ENCODE measurements at places on chromosomes 16 and 17.
A peak's percentile ranks its signal among the peaks of the same experiment; 100 is the strongest.

GRCh38 chr17:55576996-55577586 lies 65.8 kb upstream of the SMIM36 start:
- H3K4me1 ChIP-seq: no peaks in the 10 kb centered on the region
- no peak for DNase-seq
- no peaks in the 10 kb centered on the region for H3K36me3 ChIP-seq

DNA sequence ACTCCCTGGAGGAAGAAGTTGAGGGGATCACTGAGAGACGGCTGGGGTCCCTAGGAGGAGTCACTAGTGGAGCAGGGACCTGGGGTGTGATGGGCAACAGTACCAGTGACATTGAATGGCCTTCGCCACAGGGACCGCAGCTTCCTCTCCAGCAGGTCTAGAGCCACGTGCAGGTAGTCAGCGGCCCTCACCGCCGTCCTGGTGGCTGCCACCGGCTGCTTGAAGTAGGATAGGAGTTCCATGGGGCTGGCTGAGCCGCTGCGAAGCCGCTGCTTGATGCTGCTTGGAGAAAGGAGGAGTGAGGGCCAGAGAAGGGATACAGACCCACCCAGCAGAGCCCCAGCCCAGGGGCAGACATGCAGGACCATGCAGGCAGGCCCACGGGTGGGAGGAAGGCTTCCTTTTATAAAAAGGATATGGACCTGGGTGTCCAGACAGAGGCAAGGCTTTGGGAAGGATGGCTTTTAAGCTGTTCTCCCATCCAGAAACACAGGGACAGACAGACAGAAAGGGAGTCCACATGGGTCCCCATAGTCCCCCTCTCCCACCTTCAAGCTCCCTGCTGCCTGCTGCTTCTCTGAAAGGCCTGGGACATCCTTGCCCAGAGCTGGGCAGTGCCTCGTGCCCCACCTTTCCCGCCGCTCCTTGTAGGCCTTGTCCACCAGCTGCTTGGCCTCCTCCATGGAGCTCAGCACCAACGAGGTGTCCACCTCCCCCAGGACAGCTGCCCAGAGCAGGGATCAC lies 827 bp downstream of the MPO start:
- no peak for DNase-seq
- H3K27ac ChIP-seq: no peak overlapping the region
- H3K36me3 ChIP-seq: no peaks in the 10 kb centered on the region

- no peak overlapping the region for H3K4me3 ChIP-seq
- H3K27me3 ChIP-seq: no peaks in the 10 kb centered on the region
- no peak for DNase-seq
- H3K36me3 ChIP-seq: no peaks in the 10 kb centered on the region
- H3K4me1 ChIP-seq: no peaks in the 10 kb centered on the region
- H3K27ac ChIP-seq: no peak overlapping the region
Measured at GRCh38 chr16:13992322-13992721, 72.4 kb downstream of the ERCC4 start.

- no peak for DNase-seq
- peaks cover 3% of the 10 kb centered on the region for H3K4me1 ChIP-seq
- H3K4me3 ChIP-seq: no peak overlapping the region
- no peak overlapping the region for H3K27ac ChIP-seq
- H3K27me3 ChIP-seq: no peaks in the 10 kb centered on the region
Measured at GRCh38 chr16:89174055-89174827, 2.7 kb downstream of the CDH15 start.

DNA sequence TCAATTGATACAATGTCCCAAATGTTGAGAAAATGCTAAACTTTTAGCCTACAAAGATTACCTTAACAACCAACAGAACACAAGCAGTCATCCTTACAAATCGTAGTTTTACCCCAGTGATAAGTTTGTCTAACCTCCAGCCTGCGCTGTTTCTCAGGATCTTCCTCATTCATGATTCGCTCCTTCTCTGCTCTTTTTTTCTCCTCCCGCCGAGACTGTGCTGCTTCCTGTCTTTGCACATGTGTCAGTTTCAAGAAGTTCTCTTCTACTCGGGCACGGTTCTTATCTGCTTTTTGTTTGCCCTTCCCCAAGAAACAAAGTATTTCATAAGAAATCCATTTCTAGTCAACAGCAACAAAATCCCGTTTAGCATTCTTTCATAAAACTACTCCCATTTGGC lies 10.2 kb upstream of the STRADA start:
- no peaks in the 10 kb centered on the region for H3K4me1 ChIP-seq
- no peaks in the 10 kb centered on the region for H3K27me3 ChIP-seq
- H3K36me3 ChIP-seq: peaks cover 2% of the 10 kb centered on the region

- H3K4me1 ChIP-seq: peaks cover 9% of the 10 kb centered on the region
- H3K27me3 ChIP-seq: no peaks in the 10 kb centered on the region
- H3K4me3 ChIP-seq: no peak overlapping the region
- no peaks in the 10 kb centered on the region for H3K36me3 ChIP-seq
- no peak overlapping the region for H3K27ac ChIP-seq
- DNase-seq: no peak
Measured at GRCh38 chr17:74149597-74150427, 53.7 kb upstream of the RPL38 start.

DNA sequence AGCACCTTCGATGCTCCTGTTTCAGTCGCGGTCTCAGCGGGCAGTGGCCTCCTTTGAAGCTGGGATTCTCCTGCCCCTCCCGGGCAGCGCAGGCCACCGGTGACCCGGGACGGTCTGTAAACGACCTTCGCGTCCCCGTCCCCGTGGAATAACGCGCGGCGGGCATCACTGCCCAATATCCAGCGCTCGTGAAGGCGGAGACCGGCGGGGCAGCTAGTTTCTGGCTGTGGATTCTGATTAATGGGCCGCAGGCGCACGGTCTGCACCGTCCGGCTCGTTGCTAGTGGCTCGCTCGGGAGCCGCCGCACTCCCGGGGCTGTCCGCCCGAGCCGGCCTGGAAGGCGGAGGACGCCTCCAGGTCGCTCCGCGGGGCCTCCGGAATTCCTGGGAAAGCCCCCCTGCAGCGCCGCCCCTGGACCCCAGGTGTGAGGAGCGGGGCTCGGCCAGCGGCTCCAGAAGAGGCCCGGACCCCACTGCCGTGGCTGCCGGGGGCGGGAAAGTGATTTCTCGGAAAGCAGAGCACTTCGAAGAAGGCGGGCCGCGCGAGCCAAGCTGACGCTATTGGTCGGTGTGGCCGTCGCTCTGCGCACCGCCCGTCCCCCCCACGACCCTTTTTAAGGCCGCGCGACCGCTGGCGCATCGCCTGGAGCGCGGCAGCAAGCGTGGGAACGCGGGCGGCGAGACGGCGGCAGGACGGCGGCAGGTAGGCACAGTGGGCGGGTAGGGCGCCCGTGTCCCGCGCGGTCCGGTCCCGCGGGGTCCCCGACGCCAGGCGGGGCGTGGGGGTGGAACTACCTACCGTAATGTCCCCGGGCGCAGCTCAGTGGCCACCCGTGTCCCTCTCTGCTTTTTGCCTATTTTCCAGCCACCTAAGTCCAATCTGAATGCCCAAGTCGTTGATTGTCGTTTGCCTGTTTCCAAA lies at the start of gene IRF8:
Gene IRF8, plus strand, starts transcription at position 642 of the 922 bp plus-strand sequence. CDS start 3,854 bp downstream, outside the sequence.
- peaks cover 17% of the 10 kb centered on the region for H3K27me3 ChIP-seq
- peaks cover 2% of the 10 kb centered on the region for H3K4me1 ChIP-seq
- no peak within 1 kb of the TSS for H3K27ac ChIP-seq
- H3K4me3 ChIP-seq: peak within 1 kb of the TSS; percentile 67
- DNase-seq: no peak

DNA sequence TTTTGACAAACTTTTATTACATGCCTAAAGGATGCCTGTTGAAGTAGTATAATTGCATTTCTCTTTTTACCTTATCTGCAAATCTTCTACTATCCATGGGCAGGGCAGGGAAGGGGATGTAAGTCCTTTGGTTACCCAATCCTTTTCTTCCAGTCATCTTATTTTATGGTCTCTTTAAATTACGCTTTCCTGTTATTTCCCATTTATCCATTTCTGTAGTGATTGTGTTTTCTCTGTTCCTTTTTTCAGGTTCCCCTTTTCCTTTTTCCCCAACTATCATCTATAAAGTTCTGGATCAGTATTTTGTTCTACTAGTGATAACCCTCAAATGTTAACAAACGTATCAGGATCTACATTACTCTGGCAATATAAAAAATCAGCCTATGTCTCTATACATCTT lies 3.3 kb upstream of the ABCA9 start:
- H3K4me1 ChIP-seq: no peaks in the 10 kb centered on the region
- H3K27ac ChIP-seq: no peak overlapping the region
- no peaks in the 10 kb centered on the region for H3K27me3 ChIP-seq
- DNase-seq: no peak

DNA sequence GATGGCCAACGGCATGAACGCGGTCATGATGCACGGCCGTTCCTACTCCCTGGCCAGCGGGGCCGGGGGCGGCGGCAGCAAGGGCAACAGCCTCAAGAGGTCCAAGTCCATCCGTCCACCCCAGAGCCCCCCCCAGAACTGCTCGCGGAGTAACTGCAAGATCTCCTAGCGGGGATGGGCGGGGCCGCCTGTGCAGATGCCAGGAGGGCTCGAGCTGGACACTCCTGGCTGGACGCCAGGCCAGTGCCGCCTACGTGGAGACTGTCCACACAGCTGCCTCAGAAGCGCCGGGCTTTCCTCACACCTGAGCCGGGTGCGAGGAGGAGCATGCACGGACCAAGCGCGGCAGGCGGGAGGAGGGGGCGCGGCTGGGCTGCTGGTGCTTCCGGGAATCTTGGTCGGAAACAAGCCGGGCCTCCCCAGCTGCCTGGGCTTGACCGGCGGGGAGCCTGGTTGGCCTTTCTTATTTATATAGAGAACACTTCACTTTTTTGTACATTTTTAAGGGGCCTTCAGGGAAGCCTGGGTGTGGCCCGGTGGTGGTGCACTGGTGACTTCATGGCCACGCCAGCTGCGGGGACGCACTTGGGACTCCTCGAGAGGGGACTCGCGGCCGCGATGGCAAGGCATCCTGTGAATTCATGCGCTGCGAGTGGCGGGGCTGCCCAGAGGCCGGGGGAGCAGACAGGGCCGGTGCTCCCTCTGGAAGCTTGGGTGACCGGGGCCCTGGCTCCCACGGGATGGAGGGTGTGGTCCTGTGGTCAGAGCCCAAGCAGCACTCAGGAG lies 3.1 kb upstream of the WFIKKN1 start:
- H3K36me3 ChIP-seq: peaks cover 2% of the 10 kb centered on the region
- H3K27ac ChIP-seq: no peak overlapping the region
- H3K27me3 ChIP-seq: no peaks in the 10 kb centered on the region
- H3K4me1 ChIP-seq: peaks cover 12% of the 10 kb centered on the region
- H3K4me3 ChIP-seq: no peak overlapping the region
- no peak for DNase-seq

- H3K4me1 ChIP-seq: no peaks in the 10 kb centered on the region
- no peak overlapping the region for H3K4me3 ChIP-seq
- no peak overlapping the region for H3K27ac ChIP-seq
- no peaks in the 10 kb centered on the region for H3K36me3 ChIP-seq
Measured at GRCh38 chr16:23217646-23218045, 35.1 kb downstream of the SCNN1G start.

GRCh38 chr16:626787-627453 lies 3.9 kb upstream of the WFIKKN1 start:
- no peak overlapping the region for H3K4me3 ChIP-seq
- no peak for DNase-seq
- H3K36me3 ChIP-seq: 0 out of 2 replicates have a peak, but pooled peaks cover 2% of the 10 kb centered on the region
- H3K27ac ChIP-seq: no peak overlapping the region

DNA sequence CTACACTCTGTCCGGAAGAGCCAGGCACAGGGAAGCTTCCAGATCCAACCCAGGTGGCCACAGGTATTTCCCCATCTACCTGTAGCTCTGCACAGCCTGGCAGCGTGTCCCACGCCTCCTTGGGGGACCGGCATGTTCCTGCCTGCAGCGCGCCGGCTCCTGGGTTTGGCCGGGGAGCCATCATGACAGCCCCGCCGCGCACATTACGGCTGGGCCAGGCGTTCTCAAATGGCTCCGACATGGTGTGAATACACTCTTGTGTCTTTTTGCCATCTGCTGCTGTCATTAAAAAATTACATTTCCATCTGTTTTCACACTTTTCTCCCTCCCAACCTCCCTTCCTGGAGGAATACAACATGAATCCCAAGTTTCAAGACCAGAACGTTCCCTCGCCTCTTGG lies 8.0 kb upstream of the GINS2 start:
- no peaks in the 10 kb centered on the region for H3K36me3 ChIP-seq
- no peaks in the 10 kb centered on the region for H3K27me3 ChIP-seq

DNA sequence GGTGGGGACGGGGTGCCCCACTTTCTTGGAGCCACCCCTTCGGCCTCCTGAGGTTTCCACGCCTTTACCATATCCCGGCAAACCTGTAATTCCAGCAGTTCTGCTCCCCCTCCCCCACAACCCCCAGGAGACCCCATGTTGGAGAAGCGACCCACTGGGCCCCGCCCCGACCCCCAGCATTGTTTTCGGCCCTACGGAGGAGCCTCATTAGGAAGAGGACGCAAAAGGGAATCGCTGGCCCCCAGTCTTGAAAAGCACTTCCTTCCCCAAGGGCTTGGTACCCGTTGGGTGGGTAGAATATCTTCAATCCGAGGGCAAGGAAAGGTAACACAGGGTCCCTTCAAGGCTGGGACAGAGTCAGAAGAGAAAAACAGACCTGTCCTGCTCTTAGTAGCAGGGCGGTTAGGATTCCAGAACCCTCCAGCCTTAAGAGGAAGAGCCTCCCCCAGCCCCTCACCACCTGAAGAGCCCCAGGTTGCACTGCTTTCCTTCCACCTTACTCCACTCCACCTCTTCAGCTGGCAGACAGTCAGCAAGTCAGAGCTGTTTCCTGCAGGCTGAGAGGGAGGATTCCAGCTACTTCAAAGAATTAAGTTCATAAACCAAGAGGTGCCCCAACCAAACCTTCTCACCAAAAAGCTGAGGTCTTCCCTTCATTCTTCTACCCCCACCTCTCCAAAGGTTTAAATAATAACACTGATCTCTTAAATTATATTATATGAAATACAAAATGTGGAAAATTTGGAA lies 803 bp upstream of the TLCD2 start:
- no peak overlapping the region for H3K27ac ChIP-seq
- peaks cover 2% of the 10 kb centered on the region for H3K4me1 ChIP-seq
- no peaks in the 10 kb centered on the region for H3K36me3 ChIP-seq
- H3K27me3 ChIP-seq: no peaks in the 10 kb centered on the region
- H3K4me3 ChIP-seq: peak overlapping the region; percentile 81
- DNase-seq: no peak

- no peak overlapping the region for H3K4me3 ChIP-seq
- H3K36me3 ChIP-seq: no peaks in the 10 kb centered on the region
- peaks cover 9% of the 10 kb centered on the region for H3K4me1 ChIP-seq
- H3K27me3 ChIP-seq: peaks cover 2% of the 10 kb centered on the region
Measured at GRCh38 chr17:77738751-77739531, 219.6 kb upstream of the TNRC6C start.

DNA sequence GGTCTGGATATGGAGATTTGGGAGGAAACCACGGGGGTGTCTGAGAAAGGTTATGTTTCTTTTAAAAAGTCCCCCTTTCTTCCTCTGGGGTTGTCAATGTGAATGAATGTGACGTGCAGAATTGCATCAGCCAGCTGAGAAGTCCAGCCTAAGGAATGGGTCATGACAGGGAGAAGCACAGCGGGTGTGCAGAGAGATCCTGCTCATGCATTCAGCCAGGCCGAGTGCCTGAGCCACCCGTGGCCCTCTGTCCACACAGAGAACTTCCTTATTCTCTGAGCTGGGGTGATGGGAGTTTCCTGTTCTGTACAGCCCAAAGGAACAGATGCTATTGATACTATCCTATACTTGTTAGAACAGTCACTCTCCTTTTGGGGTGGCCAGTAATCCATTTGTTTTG lies 117.9 kb downstream of the CPPED1 start:
- no peaks in the 10 kb centered on the region for H3K36me3 ChIP-seq
- no peaks in the 10 kb centered on the region for H3K4me1 ChIP-seq
- H3K27ac ChIP-seq: no peak overlapping the region
- no peak for DNase-seq
- no peaks in the 10 kb centered on the region for H3K27me3 ChIP-seq
